ENCODE measurements at places on chromosomes 11 and 22.
A peak's percentile ranks its signal among the peaks of the same experiment; 100 is the strongest.

DNA sequence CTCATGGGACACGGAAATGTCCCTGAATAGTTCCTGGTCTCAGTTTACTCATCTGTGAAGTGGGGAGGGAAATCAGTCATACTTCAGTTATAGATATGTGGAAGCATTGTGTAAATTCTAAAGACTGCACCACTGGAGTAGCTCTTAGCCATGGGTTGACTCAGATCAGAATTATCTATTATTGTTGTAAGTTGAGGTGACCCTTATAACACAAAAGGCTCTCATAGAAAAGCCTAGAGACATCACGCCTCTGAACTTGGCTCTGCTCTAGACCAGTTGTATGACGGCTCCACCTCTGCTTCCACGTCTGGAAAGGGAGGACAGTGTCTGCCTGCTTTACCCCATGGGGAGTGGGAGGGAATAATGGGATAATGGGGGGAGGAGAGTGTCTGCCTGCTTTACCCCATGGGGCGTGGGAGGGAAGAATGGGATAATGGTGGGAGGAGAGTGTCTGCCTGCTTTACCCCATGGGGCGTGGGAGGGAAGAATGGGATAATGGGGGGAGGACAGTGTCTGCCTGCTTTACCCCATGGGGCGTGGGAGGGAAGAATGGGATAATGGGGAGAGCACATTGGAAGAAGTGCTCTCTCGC is 98.2 kb downstream of the AMOTL1 start:
- DNase-seq: no peak

GRCh38 chr11:114109206-114110090 is 49.9 kb downstream of the ZBTB16 start:
- DNase-seq: no peak

- DNase-seq: no peak
Measured at GRCh38 chr11:114254571-114255146, 41.5 kb upstream of the NNMT start.

DNA sequence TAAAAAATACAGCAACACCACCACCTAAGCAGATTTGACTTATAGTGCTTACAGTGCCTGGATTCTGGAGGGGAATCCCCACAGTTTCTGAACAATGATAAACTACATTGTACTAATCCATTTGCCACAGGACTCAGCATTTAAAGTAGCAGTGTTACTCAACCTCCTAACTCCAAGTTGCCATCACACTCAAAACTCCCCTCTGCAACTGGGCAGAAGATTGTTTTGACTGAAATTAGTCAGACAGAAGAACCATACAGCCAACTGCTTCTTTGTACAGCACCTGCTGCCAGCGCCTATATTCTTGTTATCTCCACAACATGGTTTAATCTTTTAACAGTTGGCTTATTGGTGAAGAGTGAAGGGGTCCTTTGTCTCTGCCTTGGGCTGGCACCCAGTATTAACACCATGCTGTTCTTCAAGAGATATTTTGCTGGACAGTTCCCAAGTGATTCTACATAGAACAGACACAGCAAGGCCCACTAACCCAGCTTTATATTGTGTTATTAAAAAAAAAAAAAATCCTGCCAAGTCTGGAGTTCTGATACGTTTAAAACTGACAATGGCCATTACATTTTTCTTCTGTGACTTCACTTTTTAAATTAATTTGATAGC is 273.2 kb downstream of the DCDC1 start:
- DNase-seq: no peak

DNA sequence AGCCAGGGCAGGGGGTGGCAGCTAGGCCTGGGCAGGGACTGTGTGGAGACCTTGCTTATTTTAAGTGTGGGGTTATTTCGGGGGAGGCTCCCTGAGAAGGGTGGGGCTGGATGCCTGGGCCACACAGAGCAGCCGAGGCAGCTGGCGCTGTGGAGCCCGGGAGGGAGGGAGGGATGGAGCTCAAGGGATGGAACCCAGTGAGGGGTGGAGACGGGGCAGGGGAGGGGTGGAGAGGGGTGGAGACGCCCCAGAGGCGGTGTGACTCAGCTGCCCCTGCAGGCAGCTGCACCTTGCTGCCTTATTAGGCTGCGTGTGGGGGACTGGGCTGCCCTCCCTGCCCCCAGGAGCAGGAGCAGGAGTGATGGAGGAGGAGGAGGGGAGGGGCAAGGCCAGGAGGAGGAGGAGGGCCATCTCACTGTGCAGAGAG is 9.8 kb upstream of the TSSC4 start:
- DNase-seq: no peak

- no peak for DNase-seq
Measured at GRCh38 chr11:104286129-104286528, 122.2 kb upstream of the PDGFD start.

GRCh38 chr22:23553924-23554870 is 25.9 kb downstream of the IGLL1 start:
- DNase-seq: no peak

DNA sequence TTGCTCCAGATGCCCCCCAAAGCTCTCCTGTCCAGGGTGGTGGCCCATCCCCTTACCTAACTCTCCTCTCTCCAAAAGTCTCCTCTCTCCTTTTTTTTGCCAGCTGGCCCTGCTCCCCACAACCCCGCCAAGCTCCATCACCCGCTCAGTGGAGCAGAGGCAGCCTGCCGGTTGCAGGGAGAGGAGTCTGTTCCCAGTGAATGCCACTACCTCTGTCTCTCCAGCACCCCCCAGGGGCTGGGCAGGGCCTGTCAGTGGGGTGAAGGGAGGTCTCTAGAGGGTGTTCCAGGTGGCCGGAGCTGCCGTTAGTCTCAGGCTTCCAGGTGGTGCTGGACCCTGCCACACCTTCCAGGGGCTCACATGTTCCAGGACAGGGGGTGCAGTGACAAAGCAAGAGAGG is 387.0 kb downstream of the CTTN start:
- DNase-seq: no peak

- DNase-seq: no peak
Measured at GRCh38 chr11:69450064-69450856, 31.2 kb upstream of the LINC01488 start.

DNA sequence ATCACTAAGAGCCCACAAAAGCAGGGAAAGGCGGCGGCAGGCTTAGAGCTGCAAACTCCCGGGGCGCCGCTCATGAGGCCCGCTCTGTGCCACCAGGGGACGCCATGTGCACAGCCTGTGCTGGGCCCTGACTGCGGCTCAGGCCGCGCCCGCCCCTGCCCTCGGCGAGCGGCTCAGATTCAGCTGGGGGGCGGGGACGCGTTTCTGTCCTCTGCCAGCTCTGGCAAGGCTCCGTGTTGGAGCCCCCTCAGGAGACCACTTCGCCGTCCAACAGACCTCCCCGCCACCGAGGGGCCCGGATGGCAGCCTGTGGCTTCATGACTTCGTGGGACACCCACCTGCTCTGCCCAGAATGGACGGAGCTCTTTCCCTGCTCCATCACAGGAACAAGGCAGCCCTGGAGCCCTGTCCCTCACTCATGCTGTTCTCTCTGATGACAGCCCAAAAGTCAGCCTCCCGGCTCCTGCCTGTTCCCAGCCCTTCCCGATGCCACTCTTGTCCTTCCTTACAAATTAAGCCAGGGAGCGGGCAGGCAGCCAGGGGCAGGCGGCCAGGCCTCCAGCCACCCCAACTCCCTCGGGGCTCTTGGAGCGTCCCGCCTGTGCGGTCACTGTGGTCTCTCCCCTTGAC is 69.1 kb downstream of the NAT10 start:
- peak; percentile 18 for DNase-seq

- DNase-seq: no peak
Measured at GRCh38 chr22:44402196-44403111, 89.7 kb upstream of the SHISAL1 start.

GRCh38 chr11:33040033-33040861 is 875 bp downstream of the TCP11L1 start:
- DNase-seq: no peak

DNA sequence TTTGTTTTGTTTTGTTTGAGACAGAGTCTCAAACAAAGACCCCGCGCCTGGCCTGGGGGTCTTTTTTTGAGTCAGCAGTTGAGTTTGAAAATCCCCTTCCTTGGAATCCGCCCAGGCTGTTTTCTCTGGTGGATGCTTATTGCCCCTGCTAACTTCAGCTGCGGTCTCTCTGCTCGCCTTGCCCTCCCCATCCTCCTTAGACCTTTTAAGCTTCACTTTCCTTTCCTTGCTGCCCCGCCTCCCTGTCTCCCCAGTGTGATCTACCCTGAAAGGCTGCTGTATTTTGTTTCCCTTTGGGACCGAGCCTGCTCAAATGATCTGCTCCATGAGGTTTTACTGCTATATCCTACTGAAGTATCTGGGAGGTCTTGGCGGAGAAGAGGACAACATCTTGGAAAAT is 2.5 kb downstream of the USP18 start:
- no peak for DNase-seq

DNA sequence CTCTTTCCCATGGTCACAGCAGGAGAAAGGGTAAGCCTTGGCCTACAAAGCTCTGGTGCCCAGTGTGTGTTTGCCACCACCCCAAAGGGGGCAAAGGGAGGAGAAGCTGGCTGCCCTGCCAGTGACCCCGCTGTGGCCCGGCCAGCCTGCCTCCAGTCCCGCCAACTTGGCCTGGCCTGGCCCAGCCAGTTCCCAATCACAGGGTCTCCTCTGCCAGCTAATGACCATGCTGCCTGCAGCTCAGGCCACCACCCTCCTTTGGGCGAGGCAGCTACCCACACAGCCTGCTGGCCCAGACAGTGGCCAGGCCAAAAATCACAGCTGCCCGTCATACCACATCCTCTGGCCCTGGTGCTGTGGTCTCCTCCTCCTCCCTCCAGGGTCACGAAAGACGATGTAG is 5.1 kb downstream of the GDPD5 start:
- DNase-seq: no peak

GRCh38 chr11:5809905-5810795 is 1.4 kb downstream of the OR52N2 start:
- DNase-seq: no peak

- no peak for DNase-seq
Measured at GRCh38 chr11:28400331-28401100, 292.3 kb downstream of the METTL15 start.

GRCh38 chr11:19508165-19508564 is 204.5 kb upstream of the NAV2 start:
- no peak for DNase-seq

GRCh38 chr11:113048820-113049768 is 87.9 kb downstream of the NCAM1 start:
- DNase-seq: no peak

DNA sequence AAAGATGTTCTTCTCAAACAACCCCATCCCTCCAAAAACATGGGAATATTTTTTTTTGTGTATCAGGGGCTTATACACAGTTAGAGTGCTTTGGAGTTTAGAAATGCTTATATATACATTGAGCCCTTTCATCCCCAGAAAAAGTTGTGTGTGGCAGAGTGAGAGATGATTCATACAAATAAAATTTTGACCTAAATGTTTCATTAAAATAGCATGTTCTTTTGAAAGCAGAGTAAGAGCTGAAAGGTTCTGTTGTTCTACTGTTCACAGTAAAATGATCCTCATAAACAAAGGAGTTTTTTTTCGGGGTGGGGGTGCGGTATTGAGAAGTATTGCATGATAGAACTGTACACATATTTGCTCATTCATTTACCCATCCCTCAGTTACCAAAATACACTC is 512.4 kb downstream of the DLG2 start:
- DNase-seq: no peak

DNA sequence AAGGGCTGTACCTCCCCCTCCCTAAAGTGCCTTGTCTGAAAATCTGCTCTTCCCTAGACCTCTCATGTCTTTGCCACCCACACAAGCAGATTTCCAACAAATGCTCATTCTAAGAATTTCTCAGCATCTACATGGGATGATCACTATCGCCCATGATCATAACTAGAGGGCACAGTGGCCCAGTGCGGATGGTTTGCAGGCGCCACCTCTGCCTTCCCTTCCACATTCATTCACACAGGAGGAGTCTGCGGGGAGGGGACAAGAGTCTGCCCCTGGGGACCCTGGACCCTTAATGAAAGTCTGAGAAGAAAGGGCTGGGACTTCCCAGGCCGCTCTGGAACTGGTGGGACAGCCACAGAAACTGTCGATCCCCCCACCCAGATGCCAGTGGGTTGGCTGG is 28.9 kb downstream of the KCTD17 start:
- no peak for DNase-seq

- DNase-seq: no peak
Measured at GRCh38 chr11:2249189-2249916, 21.0 kb downstream of the ASCL2 start.

- DNase-seq: no peak
Measured at GRCh38 chr11:118200901-118201680, 23.7 kb downstream of the JAML start.

DNA sequence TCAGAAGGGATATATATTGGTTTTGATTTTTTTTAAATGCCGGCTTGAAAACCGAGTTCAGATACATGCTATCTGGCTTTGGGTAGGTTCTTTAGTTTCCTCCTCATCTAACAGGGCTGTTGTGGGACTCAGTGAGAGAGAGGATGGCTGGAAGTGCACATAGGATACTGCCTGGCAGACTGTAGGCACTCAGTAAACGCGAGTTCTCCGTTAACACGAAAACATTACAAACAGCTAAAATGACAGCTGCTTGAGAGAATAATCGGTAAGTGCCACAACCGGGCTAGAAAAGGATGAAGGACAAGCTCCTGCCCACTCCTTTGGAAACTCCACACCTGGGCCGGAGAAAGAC is 369 bp downstream of the XRRA1 start:
- DNase-seq: no peak

DNA sequence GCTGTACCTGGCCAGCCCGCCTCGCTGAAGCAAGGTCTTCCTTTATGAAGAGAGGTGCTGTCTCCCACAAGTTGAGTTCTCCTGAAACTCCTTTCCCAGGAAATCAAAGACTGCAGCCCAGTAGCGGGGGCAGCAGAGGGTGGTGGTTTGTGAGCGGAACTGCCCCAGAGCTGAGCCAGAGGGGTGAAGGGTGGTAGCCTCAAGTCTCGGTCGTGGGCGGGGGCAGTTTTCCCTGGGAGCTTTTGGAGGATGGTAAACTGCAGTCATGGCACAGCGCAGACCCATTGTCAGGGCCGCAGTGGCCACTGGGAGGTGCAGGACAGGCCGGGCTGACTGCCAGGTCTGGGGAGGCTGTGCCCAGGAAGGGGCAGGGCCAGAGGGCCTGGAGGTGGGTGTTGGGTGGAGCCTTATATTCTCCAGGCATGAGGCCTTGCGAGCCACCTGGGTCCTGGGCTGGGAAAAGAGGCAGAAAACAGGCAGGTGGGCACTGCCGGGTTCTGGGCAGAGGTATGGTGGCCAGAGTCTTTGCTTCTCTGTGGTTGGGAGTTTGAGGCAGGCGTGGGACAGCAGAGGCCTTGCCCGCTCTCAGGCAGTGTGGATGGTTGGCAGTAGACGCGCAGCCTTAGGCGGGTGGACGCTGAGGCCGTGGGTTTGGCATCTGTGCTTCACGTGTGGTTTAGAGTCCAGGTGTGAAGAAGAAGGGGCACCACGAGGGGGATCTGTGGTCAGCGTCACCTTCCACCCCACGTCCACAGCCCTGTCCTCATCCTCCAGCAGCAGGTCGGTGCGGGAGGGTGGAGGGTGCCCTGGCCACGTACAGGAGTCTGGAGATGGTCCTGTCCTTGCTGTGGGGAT is 1176.4 kb downstream of the BRD1 start:
- DNase-seq: no peak

DNA sequence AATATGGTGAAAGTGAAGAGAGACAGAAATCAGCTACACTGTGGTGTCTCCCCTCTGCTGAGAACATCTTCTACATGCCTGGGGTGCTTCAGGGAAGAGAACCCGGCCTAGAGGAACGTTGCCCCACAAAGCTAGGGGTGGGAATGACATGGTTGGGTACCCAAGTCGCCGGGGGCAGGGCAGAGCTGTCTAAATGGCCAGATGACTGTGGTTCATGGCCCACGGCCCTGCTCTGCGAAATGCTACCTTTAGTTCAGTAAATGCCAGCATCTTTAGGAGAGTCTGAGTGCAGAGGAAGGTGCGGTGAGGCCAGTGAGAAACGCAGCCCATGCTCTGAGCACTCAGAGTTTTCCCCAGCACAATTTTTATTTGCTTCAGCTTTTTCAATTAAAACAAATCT is 12.8 kb downstream of the BRD1 start:
- no peak for DNase-seq
